ENCODE measurements at places on chromosomes 13 and 19.

- no peak for DNase-seq
Observed at GRCh38 chr19:6402837-6403608, 10.1 kb upstream of the GTF2F1 start.

DNA sequence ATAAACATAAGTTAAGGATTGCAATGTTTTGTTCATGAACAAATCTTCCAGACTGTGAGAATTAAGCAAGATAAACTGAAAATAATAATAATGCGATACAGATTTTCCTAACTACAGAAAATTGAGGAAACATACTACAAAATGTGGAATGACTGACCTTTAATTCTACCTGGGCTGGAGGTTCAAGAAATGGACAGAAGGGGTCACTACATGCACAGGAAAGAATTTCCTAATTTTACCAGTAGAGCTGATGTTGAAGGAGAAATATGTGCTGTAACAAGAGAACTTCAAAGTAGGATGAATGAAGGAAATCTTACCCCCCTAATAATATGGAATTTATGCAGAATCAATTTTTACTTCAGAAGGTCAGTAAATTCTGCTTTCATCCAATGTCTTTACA is 62.3 kb downstream of the ZNF627 start:
- DNase-seq: no peak

GRCh38 chr19:18883526-18884304 is 12.2 kb downstream of the CERS1 start:
- no peak for DNase-seq

- DNase-seq: no peak
Observed at GRCh38 chr13:27405546-27406134, 18.8 kb upstream of the GTF3A start.

DNA sequence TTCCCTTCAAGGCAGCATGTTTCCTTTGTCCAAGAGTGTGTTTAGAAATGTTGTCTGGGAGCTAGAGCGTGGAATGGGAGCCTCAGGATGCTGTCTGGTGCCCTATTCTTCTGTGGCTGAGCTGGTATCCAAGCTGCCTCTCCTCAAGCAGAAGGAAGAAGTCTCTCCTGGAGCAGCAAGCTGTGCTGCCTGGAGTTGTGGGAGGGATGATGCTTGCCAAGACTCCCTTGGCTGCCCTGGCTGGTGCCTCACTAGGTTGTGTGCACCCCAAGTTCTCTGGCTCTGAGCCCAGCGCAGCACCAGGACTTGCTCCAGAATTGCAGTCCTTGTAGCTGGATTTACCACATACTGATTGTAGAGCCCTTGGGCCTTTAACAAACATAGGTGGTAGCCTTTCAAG is 4.7 kb upstream of the CYP4F3 start:
- no peak for DNase-seq

- no peak for DNase-seq
Observed at GRCh38 chr13:86945584-86945983, 725.6 kb upstream of the SLITRK5 start.

GRCh38 chr13:39961036-39961435 is 305.6 kb downstream of the COG6 start:
- no peak for DNase-seq

DNA sequence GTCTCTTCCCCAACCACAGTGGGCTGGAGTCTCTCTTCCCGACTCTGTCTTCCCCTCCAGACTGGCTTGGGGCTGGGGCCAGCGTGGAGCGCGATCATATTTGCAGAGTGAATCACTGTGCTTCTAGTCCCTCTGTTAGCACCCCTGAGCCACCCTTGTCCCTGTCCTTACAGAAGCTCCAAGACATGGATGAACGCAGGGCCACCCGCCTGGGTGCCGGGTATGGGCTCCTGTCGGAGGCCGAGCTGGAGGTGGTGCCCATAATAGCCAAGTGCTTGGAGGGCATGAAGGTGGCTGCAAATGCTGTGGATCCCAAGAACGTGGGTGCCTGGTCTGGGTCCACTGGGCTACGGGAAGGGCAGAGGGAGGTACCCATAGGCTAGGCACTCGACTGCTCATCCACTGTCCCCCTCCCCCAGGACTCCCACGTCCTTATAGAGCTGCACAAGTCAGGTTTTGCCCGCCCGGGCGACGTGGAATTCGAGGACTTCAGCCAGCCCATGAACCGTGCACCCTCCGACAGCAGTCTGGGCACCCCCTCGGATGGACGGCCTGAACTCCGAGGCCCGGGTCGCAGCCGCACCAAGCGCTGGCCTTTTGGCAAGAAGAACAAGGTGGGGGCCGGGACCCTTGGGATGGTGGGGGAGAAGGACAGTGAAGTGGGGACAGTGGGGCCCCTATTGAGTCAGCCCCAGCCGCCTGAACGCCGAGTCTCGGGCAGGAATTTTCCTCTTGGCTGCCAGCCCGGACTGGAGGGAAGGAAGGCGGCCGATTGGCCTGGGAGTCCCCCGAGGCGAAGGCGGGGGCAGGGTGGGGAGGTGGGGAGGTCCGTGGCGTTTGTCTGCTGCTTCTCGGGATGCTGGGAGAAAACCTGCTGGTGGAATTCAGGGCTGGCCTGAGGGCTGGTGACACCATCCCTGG is 5.2 kb downstream of the TRIP10 start:
- no peak for DNase-seq

DNA sequence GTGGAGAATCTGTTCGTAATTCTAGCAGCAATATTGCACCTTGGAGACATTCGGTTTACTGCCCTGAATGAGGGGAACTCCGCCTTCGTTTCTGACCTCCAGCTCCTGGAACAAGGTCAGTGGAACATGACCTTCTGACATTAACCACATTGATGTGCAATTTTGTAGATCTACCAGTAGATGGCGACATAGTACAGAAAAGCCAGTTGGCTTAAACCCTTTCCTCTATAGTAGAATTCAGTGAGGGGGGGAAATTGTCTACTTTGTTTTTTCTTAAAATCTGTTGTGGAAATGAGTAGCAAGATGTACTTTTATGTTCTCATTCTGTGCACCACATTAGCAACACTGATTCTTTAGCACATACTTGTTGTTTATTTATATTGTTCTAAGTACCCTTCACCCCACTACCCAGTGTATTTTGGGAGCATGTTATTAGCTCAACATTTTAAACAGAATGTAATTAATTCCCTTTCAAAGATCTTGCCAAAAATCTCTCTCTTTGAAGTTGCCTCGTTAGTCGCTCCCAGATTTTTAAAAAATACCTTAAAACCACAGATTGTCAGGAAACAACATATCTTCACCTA is 332.2 kb downstream of the MYO16 start:
- DNase-seq: no peak

- no peak for DNase-seq
Observed at GRCh38 chr13:97798171-97798821, 155.2 kb upstream of the IPO5 start.

DNA sequence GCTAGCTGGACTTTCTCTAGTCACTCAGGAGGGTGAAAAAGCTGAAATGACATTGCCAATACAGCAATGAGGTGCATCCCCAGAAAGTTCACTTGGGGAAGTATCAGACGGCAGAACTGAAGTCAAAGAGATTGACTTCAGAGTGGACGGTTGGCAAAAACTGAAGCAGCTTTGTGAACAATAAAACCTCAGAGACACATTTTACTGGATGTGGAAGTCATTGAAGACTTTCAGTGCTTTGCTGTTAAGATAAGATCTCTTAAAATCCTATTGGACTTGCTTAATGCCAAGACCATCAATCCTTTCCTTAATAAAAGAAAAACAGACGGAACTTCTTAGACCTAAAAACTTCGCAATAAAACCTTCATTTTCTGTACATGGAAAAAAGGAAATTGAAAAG is 103.7 kb downstream of the ABCC4 start:
- DNase-seq: no peak

- no peak for DNase-seq
Observed at GRCh38 chr13:50290186-50290585, 274.9 kb downstream of the KCNRG start.

GRCh38 chr19:2226840-2227360 is 9.2 kb downstream of the PLEKHJ1 start:
- no peak for DNase-seq

DNA sequence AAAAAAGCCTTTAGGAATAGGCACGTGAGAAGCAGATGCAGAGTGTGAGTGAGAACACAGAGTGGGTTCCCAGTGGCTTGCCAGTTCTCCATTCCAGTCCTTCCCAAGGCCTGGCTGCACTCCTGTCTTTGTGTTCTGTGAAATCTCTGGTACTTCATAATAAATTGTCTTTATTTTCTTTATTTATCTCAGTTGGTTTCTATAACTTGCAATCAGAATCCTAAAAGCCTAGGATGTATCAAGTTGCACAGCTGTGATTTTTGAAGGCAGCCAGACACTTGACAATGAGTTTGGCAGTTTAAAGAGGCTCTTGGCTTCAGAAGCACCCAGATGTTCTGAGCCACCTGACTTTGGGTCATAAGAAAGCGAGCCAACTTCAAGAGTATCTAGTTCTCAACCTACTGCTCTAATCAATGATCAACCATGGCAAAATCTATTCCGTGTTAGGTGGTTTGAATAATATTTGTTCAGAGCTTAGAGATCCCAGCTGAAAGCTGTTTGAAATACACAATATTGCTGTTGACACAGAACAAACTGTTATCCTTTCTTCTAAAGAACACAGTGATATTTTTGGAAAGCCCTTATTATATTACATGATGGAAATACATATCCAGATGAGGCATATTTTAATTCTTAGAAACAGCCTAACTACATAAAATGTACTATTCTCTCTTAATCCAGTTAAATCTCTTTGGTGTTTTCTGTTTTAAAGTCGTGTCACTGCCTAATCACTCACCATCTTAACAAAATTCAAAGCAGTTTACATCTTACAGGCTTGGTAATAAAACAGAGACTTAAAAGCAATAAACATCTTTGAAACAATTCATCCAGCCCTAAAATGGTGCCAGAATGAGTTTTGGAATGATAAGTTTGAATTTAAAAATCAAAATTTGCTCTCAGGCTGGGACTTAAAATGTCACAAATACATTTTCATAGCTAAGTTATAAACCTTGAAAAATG is 483.0 kb upstream of the NBEA start:
- DNase-seq: no peak

GRCh38 chr13:113273321-113273720 is 23.7 kb upstream of the LAMP1 start:
- no peak for DNase-seq

DNA sequence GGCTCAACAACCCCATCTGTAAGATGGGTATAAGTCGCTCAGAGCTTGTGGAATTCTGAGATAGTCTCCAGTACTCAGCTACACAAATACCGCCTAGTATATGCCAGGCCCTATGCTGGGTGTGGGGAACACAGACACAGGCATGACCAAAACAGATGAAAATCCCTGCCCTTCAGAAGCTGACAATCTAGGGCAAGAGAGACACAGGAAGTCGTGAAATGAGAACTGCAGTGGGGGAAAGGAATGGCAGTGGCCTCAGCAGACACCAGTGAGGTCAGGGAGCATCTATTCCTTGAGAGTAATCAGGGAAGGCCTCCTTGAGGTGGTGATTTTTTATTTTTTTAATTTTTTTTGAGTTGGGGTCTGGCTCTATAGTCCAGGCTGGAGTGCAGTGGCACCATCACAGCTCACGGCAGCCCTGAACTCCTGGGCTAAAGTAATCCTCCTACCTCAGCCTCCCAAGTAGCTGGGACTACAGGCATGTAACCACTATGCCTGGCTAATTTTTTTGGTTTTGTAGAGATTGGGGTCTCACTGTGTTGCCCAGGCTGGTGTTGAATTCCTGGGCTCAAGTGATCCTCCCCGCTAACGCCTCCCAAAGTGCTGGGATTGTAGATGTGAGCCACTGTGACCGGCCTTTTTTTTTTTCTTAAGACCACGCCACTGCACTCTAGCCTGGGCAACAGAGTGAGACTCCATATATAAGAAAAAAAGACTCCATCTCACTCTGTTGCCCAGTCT is 3.2 kb downstream of the TMIGD2 start:
- no peak for DNase-seq

DNA sequence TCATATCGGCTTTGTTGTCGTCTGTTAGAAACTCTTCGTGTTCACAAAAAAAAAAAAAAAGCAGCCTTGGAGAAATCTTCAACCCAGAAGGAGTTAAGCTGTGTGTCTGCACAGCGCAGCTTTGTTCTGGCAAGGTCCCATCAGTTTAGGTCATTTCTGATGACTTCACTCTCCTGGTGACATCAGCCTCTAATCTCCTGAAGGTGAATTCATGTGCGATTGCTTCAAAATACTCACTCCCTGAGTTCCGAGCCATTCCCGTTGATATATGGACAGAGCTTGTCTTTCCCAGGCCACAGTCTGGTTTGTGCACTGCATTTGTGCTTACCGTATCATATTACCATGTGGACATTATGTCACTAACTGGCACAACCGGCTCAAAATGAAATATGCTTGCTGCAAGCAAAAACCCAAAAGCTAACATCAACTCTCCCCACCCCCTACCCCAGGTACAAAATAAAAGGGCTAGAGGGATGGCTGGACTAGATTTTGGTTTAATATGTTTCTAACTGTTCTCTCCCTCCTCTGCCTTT is 342.4 kb downstream of the KCNRG start:
- no peak for DNase-seq

DNA sequence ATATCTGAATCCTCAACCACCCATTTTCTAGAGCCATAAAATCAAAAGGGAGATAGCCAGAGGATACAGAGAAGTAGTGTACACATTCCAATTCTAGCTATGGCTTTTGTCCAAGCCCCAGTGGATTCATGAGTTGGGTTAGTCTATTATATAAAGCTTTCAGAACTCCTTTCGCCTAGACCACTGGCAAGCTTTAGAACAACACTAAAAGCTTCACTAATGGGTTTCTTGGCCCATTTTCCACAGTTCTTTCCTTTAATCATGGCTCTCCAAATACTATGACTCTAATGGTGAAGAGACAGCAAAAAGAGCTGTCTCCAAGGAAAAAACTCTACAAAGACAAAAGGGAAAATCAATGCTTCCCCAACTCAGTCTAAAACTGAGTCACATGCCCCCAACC is 48.2 kb upstream of the SLITRK5 start:
- no peak for DNase-seq

GRCh38 chr19:37537391-37537947 is 30.7 kb downstream of the ZNF793 start:
- DNase-seq: no peak

DNA sequence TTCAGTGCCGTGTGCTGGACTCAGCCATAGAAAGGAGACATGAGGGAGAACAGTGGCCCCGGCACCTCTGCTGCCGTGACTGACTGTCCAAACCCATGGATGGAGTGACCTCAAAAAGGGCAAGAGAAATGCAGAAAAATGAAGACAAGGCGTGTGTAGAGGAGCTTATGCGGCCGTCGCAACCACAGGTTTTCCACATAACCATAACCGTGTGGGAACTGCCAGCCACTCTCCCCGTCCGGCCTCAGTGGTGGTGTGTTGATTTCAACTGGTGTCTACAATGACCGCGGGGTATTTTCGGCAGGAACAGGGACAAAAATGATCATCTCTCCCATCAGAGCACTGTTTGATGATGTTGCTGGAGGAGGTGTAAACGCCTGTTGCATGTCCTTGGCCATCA is 42.9 kb upstream of the F7 start:
- no peak for DNase-seq

DNA sequence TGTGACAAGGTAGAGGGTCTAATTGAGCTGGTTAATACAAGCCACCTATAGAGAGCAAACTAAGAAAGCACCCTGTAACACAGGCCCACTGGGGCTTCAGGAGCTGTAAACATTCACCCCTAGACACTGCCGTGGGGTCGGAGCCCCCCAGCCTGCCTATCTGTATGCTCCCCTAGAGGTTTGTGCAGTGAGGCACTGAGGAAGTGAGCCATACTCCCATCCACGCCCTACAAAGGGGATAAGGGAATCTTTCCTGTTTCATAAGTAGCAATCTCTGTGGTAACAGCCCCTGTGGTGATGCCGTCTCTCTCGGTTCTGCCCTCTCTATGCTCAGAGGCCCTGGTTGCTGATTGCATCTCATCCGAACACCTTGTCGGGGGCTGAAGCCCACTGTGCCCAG is 94.2 kb upstream of the GJB6 start:
- no peak for DNase-seq

GRCh38 chr13:30049692-30050091 is 199.3 kb upstream of the UBL3 start:
- no peak for DNase-seq
